ENCODE measurements at places on chromosomes 7 and 10.
A peak's percentile ranks its signal among the peaks of the same experiment; 100 is the strongest.

- peak; percentile 65 for DNase-seq
These were observed 14.0 kb downstream of the DNAJB12 start for GRCh38 chr10:72340510-72341261.

- no peak for DNase-seq
These were observed 3.1 kb downstream of the HPS6 start for GRCh38 chr10:102068216-102068615.

GRCh38 chr7:137877027-137877675 lies 30.4 kb upstream of the DGKI start:
- no peak for DNase-seq

DNA sequence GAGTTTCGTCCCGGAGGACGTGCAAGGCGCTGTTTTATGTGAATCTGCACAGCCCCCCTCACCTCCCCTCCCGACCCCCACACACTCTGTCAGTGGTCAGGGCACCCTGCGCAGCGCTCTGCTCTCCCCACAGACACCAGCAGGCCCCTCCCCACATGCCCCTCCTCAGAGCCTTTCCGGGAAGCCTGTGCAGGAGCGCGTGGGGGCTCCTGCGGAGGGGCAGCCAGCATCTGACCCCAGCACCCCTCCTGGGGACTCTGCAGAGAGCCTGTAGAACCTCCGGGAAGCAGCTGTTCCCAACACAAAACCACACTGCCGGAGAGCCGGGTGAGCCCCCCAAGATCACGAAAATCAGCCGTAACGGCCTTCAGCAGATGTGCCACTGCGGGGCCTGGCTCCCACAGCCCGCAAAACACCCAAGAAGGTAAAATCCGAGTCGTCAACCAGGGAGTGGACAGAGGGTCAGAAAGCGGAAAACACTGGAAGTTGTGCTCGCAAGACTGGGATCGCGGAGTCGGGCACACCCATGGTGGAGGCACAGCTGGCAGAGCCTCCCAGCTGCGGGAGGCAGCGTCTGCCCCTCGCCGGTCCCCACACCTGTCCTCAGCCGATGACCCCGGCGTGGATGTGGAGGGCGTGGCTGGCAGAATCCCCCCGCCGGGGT lies 53.8 kb upstream of the PDGFA start:
- DNase-seq, result no peak
